ENCODE measurements at places on chromosomes 16 and 17.

GRCh38 chr16:17160285-17160853 is 310.4 kb downstream of the XYLT1 start:
- DNase-seq: no peak

- DNase-seq: no peak
Measured at GRCh38 chr16:11976850-11977375, 379 bp downstream of the SNX29 start.

GRCh38 chr16:10514369-10515055 is 65.9 kb downstream of the EMP2 start:
- no peak for DNase-seq

GRCh38 chr17:238964-239259 is 57.5 kb upstream of the DOC2B start:
- DNase-seq: no peak

- no peak for DNase-seq
Measured at GRCh38 chr16:3274947-3275346, 8.3 kb upstream of the ZNF263 start.

DNA sequence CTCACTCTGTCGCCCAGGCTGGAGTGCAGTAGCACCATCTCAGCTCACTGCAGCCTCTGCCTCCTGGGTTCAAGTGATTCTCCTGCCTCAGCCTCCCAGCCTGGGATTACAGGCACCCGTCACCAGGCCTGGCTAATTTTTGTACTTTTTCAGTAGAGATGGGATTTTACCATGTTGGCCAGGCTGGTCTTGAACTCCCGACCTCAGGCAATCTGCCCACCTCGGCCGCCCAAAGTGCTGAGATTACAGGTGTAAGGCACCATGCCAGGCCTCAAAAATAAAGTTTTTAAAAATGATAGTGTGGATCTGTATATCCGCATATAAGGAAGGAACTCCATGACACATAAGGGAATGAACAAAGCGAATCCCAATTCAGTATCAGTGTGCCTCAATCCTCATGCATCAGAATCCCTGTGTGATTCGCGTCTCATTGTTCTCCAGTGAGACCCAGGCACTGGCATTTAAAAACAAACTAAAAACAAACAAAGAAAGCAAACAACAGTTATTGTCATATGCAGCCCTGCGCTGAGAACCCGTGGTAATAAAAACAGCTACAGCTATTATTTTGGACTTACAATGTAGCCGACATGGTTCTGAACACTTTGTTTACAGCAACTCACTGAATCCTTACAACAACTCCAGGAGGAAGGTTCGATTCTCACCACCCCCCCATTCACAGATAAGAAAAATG is 54.1 kb upstream of the CREBBP start:
- no peak for DNase-seq

- no peak for DNase-seq
Measured at GRCh38 chr16:608019-608418, 18.2 kb downstream of the RAB40C start.

DNA sequence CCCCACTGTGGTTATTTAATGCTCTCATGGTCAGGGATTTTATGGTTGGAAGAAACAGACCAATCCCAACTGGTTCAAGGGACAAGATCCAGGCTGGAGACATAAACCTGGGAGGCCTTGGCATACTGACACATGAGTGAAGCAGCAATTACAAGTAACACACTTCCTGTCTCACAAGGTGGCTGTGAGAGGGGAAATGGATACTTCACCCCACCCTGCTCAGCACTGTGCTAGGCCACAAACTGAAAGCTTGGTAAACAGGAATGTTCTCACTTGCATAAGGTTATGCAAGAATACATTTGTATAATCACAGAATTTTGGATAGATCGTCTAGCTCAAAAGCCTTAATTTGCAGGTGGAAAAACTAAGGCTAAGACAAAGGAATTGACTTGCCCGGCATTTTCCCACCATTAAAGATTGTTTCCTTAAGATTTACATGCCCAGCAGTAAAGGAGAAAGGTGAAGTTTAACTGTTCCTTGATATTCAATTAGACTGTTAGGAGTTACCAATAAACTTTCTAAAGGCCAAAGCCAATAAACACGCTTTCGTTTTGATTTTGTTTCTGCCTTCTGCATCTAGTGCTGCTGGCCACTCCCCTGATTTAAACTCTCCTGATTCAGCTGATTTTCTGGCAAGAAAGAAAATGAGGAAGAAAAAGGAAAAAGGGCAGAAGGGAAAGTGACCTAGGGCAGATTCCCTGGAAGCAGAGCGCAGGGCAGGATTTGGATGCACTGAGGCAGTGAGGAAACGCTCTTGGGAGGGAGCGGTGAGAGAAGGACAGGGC is 215.6 kb upstream of the CDH5 start:
- no peak for DNase-seq

DNA sequence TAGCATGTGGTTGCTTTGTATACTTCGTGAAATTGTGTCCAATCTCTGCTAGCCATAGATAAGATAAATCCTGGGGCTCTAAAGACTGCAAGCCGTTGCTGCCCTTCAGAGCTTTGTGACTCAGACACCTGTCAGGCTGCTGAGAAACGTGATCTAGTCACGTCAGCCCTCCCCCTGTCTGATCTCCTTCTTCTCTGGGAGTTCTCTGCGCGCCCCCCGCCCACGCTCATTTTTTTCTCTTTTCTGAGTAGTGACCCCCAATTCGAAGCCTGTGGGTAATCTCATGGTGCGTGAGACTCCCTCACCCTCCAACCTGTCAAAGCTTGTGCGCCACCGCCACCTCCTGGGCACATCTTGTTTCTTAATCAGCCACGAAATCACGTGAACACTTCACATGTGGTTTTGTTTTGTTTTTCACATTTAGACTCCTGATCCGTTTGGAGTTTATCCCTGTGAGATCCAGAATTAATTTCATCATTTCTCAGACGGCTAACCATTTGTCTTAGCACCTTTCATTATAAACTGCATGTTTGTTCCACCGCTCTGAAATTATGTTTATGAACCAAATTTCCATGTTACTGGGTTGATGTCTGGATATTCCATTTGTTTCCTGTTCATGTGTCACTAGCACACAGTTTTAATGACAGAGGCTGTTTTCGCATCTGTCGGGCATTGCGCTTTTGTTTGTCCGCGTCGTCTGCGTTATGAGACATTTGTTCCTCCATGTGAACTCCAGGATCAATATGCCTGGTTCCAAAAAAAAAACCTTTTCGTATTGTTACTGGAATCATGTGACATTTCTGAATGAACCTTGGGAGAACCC is 977 bp upstream of the ZNF778 start:
- no peak for DNase-seq
